ENCODE measurements at places on chromosomes 3 and 15.

DNA sequence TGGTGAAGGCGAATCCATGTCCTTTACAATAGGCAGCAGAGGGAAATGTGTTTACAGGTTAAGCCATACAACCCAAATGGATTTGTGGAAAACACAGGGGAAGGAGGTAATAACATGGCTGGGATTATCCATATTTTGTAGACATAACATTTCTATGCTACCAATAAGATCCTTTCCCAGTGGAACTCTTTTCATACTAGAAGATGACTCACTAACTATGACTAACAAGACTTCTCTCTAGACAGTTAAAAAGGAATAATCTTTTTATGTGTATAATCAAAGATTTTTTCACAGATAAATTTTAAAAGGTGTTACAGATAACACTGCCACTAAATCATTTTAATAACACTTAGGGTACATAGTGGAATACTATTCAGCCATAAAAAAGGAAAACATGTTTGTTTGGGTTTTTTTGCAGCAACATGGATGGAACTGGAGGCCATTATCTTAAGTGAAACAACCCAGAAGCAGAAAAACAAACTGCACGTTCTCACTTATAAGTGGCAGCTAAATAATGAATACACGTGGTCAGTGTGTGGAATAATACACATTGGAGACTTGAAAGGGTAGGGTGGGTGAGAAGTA, 39.6 kb downstream of the VPS13C start:
- no peak for DNase-seq

DNA sequence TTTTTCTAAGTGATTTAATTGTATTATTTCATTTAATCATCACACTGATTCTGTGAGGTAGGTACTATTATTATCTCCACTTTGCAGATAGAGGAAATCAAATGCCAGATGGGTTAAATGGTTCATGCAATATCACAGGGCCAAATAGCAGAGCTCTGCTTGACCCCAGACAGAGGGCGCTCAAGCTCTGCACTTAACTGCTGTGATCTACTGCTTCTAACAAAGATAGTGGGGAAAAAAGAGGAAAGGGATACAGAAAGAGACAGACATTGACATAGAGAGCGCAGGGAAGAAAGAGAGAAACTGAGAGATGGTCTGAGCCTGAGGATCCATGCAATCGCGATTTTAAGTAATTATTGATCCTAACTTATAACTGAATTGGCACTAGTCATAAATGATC, 279.1 kb upstream of the THRB start:
- DNase-seq, result no peak

GRCh38 chr3:170802164-170803151, 67.5 kb downstream of the RPL22L1 start:
- DNase-seq, result no peak

DNA sequence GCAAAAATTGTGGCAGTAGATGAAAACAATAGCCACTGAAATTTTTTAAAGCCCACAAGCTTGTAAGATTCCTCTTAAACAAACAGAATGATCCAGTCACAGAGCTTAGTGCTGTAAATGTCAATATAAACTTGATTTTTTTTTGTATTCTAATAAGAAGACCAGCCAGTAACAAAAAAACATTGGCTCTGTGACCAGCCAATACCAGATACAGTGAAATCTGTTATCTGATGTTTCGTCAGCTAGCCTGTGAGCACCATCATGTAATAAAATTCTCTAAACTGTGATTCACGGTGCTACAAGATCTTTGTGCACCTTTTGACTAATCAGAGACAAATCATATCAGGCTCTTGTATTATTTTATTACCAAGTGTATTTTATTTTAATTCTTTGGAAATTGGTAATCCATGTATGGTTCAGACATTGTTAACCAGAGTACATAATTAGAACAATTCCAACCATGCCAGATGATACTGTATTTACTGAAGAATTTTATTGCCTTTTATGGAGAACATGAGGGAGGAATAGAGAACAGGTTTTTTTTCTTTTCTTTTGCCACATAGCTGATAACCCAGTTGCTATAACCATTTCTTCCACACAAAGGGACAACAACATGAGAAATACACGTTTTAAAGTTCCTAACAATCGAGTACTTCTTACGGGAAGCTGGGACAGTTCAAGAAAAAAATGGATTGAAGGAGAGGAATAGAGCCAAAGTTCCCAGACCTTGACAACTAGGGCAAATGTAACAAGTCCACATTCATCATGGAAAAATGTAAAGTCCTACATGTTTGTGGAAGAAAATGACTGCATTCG, 71.9 kb downstream of the FILIP1L start:
- DNase-seq, result no peak

- no peak for DNase-seq
Measured at GRCh38 chr3:71461749-71462483, 121.6 kb downstream of the FOXP1 start.

All from CD4-positive, alpha-beta memory T cell (primary cell).